Aortic smooth muscle cell (primary cell): ENCODE measurements at places on chromosomes 13 and 19. TPM values are rescaled to one million over a fixed set of nuclear protein-coding genes. Genes with fewer than 3 reads are reported as not detected.

ICAM5 gene
- 0.26 and 0.56 TPM in 2 replicates for total RNA-seq

MCEMP1 gene
- total RNA-seq: not detected in 2 replicates

AP2S1 gene
- total RNA-seq: 198 and 200 TPM in 2 replicates

KCNC3 gene
- under 0.01 TPM in 2 replicates for total RNA-seq

CEACAM16 gene
- not detected in 2 replicates for total RNA-seq

ATF5 gene
- total RNA-seq: 2.9 and 3.1 TPM in 2 replicates

CEBPA gene
- total RNA-seq: under 0.01 TPM in 1 of 2 replicates, not detected in the other

CD79A gene
- total RNA-seq: not detected in 2 replicates

PBX4 gene
- total RNA-seq: 0.26 TPM in 1 of 2 replicates, not detected in the other

PEAK3 gene
- not detected in 2 replicates for total RNA-seq

FSD1 gene
- total RNA-seq: 0.99 and 2.2 TPM in 2 replicates

RNF113B gene
- not detected in 2 replicates for total RNA-seq

ZNF446 gene
- 5.3 and 6.2 TPM in 2 replicates for total RNA-seq

KBTBD7 gene
- total RNA-seq: 7.0 and 8.1 TPM in 2 replicates

CCL25 gene
- total RNA-seq: not detected in 2 replicates

ERICH4 gene
- total RNA-seq: not detected in 2 replicates

FLT1 gene
- total RNA-seq: 3.2 and 5.4 TPM in 2 replicates

ZNF829 gene
- total RNA-seq: 2.7 and 3.4 TPM in 2 replicates

THSD8 gene
- not detected in 2 replicates for total RNA-seq

CACNG6 gene
- total RNA-seq: 0.37 and 0.53 TPM in 2 replicates

TEX101 gene
- total RNA-seq: not detected in 2 replicates

ADAMTSL5 gene
- 3.0 and 3.7 TPM in 2 replicates for total RNA-seq

ZNF98 gene
- total RNA-seq: 0.25 and 0.26 TPM in 2 replicates

LILRA2 gene
- not detected in 2 replicates for total RNA-seq

JSRP1 gene
- not detected in 2 replicates for total RNA-seq

GRWD1 gene
- total RNA-seq: 17.2 and 19.7 TPM in 2 replicates

CYP4F11 gene
- total RNA-seq: 0.37 and 0.92 TPM in 2 replicates

NTF4 gene
- total RNA-seq: not detected in 2 replicates

COG3 gene
- 30.4 and 33.4 TPM in 2 replicates for total RNA-seq

ZIK1 gene
- 7.6 and 12.0 TPM in 2 replicates for total RNA-seq

EPSTI1 gene
- total RNA-seq: 0.79 and 1.9 TPM in 2 replicates

CEACAM4 gene
- total RNA-seq: not detected in 2 replicates

SLC25A30 gene
- total RNA-seq: 18.0 and 25.1 TPM in 2 replicates

IGFL2 gene
- total RNA-seq: not detected in 2 replicates

TMEM205 gene
- 59.2 and 85.5 TPM in 2 replicates for total RNA-seq

CPAMD8 gene
- total RNA-seq: 0.26 and 0.31 TPM in 2 replicates

KLK7 gene
- not detected in 2 replicates for total RNA-seq

KLK15 gene
- total RNA-seq: not detected in 2 replicates

EDNRB gene
- total RNA-seq: 2.3 and 9.4 TPM in 2 replicates

ZNF584 gene
- total RNA-seq: 12.3 and 17.6 TPM in 2 replicates

C19orf67 gene
- total RNA-seq: not detected in 2 replicates

TEX26 gene
- 0.25 TPM in 1 of 2 replicates, not detected in the other for total RNA-seq

KLK6 gene
- total RNA-seq: not detected in 2 replicates

TTYH1 gene
- not detected in 2 replicates for total RNA-seq

CNN1 gene
- 0.81 and 1.7 TPM in 2 replicates for total RNA-seq

OR7D2 gene
- total RNA-seq: 0.06 TPM in 1 of 2 replicates, not detected in the other

TUBB4A gene
- total RNA-seq: not detected in 2 replicates

MBD3L2 gene
- total RNA-seq: not detected in 2 replicates

KIR3DL2 gene
- total RNA-seq: not detected in 2 replicates

GPR12 gene
- total RNA-seq: not detected in 2 replicates

ZNF841 gene
- 22.7 and 23.6 TPM in 2 replicates for total RNA-seq

ZNF100 gene
- 3.3 and 3.9 TPM in 2 replicates for total RNA-seq

ANGPTL8 gene
- not detected in 2 replicates for total RNA-seq
